ENCODE measurements at places on chromosomes 11 and 22.

DNA sequence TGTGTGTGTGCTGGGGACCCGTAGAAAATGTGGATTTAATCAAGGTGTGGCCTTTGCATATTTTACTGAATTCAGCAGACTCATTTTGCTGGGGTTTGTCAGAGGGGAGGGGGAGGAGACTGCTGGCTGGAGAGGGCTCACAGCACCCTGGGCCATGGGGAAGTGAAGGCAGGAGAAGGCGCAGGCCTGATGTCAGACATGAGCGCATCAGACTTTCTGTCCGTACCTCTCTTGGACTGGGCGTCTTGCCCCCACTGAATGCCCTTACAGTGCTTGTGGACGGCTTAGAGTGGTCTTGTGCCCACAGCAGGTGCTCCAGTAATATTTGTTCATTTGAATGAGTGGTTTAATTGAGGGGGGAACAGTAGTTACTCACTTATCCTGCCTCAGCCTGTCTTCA is 75.2 kb downstream of the TEAD1 start:
- no peak for DNase-seq

DNA sequence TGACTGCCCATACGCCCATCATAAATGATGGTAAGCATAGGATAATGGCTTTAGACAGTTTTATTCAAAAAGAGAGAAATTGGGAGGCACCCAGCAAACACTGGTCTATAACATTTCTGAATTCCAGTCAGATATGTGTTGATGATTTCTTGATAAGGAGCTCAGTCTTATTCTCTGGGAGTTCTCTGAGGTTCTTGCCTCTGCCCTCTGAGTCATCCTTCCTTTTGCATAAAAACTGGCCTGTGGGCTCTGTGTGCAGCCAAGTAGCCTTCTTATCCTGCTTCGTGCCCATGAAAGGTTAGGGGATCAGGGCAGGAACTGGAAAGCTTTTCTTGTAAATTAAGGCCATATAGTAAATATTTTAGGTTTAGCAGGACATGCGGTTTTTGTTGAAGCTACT is 48.9 kb downstream of the FAR1 start:
- DNase-seq = peak; percentile 39

- DNase-seq = no peak
Measured at GRCh38 chr11:61826930-61827570, 1.1 kb upstream of the FADS2 start.

GRCh38 chr11:114073828-114074381 is 14.4 kb downstream of the ZBTB16 start:
- no peak for DNase-seq

- no peak for DNase-seq
Measured at GRCh38 chr11:31060880-31061279, 308.7 kb downstream of the DCDC1 start.

DNA sequence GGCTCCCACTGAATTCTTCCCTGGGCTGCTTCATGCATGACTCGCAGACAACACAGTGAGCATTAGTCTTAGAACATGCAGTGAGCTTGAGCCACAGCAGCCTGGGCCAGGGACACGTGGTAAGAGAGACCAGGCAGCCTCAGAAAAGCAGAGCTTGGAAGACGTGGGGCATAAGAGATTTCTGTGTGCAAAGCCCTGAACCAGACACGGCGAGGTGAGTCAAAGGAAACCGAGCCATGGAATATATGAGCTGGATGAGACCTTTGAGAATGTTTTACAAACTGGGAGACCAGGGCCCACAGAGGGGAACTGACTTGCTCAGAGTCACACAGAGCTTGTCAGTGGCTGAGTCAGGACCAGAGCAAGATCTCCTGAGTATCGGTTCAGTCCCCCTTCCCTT is 8.5 kb upstream of the FXYD6 start:
- DNase-seq = no peak

DNA sequence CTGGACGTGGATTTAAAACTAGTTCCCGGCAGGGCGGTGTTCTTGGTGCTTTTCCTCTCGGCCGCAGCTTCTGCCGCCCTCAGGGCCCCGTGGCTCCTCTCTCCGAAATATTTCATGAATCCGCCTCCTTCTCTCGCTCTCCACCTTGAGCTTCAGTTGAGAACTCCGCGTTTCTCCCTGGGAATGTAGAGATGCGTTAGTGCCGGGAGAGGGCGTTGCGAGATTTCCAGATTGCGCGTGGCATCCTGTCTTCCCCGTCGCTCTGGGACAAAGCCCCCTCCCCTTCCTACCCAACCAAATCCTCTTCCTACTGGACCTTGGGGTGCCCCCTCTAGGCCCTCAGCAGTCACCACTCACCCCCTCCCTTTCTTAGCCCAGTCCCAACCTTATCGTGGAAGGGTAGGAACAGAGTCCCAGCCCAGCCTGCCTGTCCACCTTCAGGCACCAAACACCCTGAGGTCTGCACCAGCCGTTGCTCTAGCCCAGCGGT is 15.5 kb upstream of the RAC2 start:
- no peak for DNase-seq

- DNase-seq = no peak
Measured at GRCh38 chr22:25525376-25525775, 39.1 kb upstream of the GRK3 start.

DNA sequence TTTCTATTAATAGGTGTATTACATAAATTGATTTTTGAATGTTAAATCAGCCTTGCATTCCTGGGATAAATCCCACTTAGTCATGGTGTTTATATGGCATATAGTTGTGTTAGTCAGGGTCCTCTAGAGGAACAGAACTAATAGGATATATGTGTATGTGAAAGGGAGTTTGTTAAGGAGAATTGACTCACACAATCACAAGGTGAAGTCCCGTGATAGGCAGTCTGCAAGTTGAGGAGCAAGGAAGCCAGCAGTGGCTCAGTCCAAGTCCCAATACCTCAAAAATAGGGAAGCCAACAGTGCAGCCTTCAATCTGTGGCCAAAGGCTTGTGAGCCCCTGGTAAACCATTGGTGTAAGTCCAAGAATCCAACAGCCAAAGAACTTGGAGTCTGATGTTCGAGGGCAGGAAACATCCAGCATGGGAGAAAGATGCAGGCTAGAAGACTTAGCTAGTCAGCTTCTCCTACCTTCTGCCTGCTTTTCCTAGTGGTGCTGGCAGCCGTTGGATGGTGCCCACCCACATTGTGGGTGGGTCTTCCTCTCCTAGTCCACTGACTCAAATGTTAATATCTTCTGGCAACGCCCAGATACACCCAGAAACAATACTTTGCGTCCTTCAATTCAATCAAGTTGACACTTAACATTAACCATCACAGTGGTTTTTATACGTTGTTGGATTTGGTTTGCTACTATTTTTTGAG is 12.9 kb downstream of the SFI1 start:
- DNase-seq = no peak

GRCh38 chr22:23012081-23012622 is 58.2 kb upstream of the GNAZ start:
- no peak for DNase-seq

DNA sequence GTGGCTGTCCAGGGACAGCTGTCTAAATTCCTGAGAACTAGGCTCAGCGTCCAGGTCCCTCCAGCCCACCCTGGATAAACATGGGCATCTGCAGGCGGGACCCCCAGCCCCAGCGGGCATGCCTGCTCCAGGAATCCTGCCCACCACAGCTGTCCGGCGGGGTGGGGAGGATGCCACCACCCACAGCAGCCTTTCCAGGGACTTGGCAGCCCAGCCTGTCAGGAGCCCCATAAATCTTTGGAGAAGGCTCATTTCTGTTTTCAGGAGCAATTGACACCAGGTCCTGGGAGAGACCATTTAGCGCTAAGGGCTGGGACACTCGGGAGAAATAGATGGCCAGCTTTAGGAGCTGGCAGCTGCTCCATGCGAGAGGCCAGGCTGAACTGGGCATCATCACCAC is 358.9 kb downstream of the CADM1 start:
- no peak for DNase-seq

DNA sequence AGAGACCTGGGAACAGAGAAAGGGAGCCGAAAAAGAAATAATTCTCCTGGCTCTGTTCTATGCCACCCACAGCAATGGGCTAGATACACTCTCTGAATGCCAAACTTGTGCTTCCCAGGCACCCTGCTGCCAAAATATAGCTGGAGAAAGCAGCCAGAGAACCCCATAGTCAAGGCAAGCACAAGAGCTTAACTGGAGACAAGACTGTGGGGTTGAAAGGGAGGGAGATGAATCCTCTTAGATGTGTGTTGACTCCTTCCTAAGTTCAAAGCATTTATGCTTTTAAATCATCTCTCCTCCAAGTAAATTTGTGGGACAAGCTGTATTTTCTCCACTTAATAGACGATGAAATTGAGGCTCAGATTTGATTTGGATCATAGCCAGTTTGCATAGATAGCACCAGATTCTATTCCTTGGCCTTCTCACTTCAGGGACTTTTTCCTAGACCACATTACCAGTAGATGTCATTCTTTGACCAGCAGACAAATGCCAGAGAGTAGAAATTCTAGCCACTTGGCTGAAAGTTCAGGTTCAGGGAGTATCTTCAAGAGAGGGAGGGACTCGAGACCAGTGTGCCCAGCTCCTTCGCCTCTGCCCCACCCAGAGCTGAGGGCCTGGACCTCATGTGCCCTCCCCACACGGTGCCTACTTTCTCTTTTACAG is 16.5 kb upstream of the ETS1 start:
- DNase-seq = no peak

GRCh38 chr11:64092111-64092760 is 56.5 kb downstream of the FLRT1 start:
- no peak for DNase-seq

- DNase-seq = no peak
Measured at GRCh38 chr11:111982019-111982464, 43.2 kb upstream of the DLAT start.

DNA sequence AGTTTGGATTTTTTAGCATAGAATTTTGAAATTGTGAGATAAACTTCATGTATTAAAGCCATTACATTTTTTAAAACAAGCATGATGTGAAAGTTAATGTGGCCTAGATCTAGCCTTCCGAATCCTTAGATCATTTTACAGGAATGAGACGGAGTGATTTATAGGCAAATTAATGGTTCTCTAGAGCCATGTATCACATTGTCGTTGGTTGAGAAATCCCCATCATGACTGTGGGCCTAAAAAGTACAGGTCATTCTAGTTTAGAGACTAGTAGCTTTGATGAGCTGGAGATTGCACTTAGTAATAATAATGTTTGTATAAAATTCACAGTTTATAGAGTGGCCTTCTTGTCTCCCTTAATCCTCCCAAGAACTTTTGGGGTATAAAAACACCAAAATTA is 7.1 kb downstream of the EWSR1 start:
- no peak for DNase-seq

- DNase-seq = no peak
Measured at GRCh38 chr11:33910296-33910957, 18.6 kb upstream of the LMO2 start.

DNA sequence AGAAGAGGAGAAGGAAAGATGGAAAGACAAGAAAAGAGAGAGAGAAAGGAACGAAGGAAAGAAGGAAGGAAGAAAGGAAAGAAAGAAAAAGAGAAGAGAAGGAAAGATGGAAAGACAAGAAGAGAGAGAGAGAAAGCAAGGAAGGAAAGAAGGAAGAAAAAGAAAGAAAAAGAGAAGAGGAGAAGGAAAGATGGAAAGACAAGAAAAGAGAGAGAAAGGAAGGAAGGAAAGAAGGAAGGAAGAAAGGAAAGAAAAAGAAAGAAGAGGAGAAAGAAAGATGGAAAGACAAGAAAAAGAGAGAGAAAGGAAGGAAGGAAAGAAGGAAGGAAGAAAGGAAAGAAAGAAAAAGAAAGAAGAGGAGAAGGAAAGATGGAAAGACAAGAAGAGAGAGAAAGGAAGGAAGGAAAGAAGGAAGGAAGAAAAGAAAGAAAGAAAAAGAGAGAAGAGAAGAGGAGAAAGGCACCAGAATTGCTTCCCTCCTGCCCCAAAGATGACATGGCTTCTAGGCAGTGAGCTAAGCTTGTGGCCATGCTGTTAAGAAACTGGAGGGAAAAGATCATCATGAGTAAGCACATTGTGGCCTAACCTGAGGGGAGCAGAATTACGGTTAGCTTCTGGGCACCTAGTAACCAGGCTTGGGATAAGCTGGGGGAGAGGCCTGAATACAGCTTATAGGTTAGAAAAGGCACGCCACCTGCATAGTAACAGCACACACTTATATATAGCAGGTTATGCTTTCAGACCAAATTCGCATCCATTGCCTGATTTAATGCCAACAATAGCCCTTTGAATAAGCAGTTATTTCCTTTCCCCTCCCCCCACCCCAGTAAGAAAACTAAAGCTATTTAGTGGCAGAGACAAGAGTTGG is 2.3 kb upstream of the ST3GAL4 start:
- DNase-seq = peak; percentile 32

DNA sequence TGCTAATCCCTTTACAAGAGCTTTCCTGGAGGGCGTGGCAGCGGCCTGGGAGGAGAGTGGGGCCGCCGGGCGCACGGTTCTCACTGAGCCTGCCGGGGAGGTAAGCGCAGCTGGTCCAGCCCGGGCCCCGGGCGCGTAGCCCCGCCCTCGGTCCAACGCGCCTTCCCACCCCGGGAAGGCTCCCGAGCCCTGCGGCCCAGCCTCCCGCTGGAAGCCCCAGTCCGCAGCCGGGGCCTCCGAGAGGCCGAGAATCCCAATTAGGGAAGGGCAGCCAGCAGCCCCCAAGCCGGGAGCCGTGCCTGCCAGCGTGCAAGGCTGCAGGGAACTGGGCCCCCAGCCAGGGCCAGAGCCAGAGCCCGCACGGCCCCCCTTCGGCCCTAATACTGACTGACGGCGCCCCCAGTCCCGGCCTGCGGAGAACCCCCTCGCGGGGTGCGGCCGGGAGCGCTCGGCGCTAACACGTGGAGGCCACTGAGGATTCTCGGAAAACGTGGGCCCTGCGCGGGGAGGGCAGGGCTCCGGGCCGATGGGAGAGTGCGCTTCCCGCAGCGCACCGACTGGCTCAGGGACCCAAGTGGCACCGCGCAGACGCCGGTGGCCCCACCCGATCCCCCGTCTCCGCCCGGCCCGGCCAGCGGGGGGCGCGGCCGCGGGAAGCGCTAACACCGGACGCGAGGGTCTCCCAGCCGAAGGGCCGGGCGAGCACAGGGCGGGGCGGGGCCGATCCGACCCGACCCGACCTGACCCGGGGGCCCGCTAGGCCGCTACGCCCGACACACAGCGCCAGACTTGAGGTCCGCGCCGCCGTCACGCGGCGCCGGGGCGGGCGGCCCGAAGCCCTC is 5.7 kb downstream of the ZFTA start:
- DNase-seq = no peak

GRCh38 chr22:39129746-39130145 is 22.7 kb downstream of the CBX7 start:
- no peak for DNase-seq

DNA sequence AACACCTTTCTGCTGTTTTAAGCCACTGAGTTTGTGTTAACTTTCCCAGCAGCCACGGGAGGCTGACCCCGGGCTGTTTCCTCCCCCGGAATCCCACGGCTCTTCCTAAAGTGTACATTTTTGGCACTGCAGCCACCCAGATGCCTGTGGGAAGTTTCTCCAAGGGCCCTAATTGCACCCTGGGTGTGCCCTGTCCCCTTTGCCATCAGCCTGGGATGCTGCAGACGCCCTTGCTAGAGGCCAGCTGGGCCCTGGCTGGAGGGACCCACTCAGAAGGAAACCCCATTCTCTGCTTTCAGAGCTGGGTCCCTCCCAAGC is 883.3 kb downstream of the BRD1 start:
- DNase-seq = no peak
